ENCODE measurements at places on chromosomes 7 and 10.

- no peak for DNase-seq
These were observed 35.2 kb downstream of the GPAM start for GRCh38 chr10:112148331-112148730.

- no peak for DNase-seq
These were observed 292.1 kb downstream of the BAMBI start for GRCh38 chr10:28969413-28969812.

DNA sequence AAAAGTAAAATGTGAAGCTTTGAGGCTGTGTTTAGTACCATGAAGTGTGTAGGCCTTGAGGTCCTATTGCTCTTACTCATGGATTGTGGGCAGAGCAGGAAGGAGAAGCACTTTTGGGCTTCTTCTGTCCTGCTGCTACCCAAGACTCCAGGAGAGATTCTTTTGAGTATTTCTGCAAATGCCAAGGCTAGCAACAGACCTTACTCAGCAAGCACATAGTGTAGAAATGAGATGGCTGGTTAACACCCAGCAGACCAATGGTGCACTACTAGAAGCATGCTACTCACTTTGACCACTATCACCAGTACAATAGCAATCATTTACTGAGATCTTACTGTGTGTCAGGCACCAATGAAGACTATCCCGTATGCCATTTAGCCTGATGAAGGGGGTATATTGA, 3.2 kb downstream of the PLPP4 start:
- no peak for DNase-seq

DNA sequence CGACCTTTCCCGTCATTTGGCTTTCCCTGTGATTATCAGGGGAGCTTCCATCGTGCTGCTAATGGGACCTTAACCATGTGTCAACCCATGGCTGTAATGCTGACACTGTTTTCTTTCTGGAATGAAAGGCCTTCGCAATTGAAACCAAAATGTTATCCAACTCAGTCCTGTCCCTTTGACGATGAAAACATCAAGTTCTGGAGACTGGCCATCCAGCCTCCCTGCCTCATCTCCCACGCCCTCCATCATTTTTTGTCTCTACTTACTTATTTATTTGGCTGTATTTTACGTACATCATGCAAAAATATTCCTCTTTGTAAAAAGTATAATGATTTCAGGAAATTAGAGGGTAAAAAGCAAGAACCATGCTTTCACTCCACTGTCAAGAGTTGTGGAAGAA, 69.8 kb downstream of the EGFR start:
- DNase-seq, result no peak

- DNase-seq, result no peak
These were observed 222.5 kb upstream of the LRRN3 start for GRCh38 chr7:110868458-110868857.

GRCh38 chr7:108140671-108141070, 10.5 kb upstream of the LAMB4 start:
- no peak for DNase-seq

DNA sequence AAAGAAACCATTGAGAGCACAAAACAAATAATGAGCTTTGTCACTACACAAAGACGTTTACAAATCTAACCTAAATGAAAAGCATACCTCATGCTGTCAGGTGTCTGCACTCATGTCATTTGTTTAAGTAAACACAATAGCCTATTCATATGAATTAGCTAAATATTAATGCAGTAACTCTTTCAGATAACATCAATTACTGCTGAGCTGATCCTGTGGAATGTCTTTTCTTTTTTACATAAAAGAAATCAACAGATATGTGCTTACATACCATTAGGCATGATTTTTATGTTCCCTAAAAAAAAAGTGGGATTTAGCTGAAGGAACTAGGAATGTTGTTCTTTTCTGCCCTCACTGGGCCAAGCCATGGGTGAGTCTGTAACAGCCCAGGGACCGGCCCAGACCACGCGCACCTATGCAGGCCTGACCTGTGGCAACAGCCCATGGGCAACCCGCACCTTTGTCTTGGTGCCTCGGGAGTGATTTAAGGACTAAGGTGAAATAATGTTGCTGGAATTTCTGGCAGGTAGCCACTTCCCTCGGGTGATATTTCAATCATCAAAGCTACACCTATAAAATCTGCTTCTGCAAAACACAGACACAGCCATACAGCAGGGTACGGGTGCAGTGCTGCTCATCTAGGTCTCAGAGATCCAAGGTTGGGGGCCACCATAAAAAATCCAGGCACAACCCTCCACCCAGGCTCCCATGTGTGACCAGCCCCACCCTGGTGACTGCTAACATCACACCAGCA, 44.6 kb downstream of the FGFR2 start:
- no peak for DNase-seq

- no peak for DNase-seq
These were observed 34.4 kb downstream of the NRCAM start for GRCh38 chr7:108421720-108422331.

DNA sequence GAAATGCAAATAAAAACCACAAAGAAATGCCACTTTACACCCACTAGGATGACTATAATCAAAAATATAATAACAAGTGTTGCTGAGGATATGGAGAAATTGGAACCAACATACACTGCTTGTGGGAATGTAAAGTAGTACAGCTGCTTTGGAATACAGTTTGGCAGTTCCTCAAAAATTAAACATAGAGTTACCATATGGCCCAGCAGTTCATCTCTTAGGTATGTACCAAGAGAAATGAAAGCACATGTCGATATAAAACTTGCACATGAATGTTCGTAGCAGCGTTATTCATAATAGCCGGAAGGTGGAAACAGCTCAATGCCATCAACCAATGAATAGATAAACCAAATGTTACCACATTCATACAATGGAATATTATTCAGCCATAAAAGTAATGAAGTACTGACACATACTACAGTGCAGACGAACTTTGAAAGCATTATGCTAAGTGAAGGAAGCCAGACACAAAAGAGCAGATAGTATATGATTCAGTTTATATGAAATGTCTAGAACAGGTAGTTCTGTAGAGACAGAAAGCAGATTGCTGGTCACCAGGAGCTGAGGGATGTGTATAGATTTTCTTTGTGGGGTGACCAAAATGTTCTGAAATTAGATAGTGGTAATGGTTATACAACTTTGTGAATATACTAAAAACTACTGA, 12.4 kb downstream of the BCAP29 start:
- DNase-seq, result no peak

- DNase-seq, result no peak
These were observed 54.2 kb downstream of the DNAJC12 start for GRCh38 chr10:67783606-67784294.

DNA sequence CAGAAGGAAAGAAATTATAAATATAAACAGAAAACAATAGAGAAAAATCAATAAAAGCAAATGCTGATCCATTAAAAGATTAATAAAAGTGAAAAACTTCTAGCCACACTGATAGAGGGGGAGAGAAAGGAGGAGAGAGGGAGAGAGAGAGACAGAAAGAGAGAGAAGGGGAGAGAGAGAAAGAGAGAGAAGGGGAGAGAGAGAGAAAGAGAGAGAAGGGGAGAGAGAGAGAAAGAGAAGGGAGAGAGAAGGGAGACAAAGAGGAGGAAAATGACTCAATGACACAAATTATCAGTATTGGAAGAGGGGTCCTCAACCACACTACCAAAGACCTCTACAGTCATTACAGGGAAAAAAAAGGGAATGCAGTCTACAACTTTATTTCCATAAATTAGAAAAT, 94.4 kb upstream of the VIPR2 start:
- no peak for DNase-seq

DNA sequence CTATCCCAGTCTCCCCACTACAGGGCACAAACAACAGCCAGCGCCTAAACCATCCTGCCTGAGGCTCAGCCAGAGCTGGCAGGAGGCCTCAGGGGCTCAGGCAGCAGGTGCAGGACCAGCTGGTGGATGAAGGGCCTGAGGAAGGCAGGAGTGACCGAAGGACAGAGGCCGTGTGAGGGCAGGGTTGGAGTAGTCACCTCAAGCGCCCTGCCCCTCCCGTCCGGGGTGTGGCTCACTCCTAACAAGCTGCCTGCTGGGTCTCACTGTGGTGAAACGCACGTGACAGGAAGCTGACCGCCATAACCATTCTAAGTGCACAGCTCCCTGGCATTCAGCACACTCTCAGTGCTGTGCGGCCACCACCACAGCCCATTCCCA, 281.1 kb downstream of the ELFN1 start:
- DNase-seq, result no peak

DNA sequence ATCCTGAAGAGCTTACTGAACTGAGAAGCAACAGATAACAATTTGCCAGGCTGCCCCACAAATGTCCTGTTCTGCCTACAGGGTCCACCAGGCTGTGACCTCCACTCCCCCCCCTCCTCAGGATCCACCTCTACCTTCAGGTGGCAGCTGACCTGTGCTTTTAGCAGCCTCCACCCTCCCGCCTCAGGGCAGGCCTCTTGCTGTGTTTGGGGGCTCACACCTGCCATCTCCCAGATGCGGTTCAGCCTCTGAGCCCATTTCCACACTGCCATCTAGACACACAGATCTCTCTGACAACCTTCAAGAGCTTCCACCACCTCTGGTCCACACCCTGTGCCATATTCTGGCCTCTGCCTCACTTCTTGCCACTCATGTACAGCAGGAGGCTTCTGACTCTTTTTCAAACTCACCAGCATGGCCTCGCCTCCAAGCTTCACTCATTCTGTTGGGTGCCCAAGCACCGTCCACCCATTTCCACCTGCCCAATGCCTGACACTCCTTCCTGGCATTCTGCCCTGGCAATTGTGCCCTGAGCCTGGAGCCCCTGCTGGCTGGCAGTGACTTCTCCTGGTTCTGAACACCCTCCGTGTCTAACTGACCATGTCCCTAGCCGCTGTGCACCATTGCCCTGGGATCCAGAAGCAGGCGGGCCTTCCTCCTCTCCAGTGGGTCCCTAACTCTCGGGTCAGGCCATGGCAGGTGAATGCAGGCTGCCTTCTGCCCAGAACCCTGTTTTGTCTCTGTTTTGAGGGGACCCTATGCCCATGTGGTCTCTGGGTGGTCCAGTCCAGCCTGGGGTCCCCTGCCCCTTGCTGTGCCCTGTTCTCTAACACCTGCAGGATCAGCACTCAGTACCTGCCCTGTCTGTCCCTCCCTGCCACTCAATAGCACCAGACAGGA, 18.5 kb downstream of the TMEM72 start:
- no peak for DNase-seq

DNA sequence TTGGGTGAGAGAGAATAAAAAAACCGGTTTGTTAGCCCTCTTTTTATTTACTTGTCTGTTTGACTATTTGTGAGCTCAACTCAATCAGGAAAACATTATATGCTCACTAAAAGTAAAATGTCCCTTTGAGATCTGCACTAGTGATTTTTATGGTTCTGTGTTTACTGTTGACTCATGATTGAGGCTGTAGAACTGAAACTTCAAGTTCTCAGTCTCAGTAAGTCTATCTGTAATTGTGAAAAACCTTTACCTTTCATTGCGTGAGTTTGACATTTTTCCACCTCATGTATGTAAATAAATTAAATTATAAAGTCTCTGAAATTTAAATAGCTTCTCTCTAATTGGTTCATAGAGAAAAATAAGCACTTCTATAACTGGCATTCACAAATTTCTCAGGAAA, 17.0 kb upstream of the CASD1 start:
- DNase-seq, result no peak

- DNase-seq, result no peak
These were observed 203.7 kb upstream of the TCF7L2 start for GRCh38 chr10:112746329-112746728.

- DNase-seq, result no peak
These were observed 316 bp downstream of the RBM48 start for GRCh38 chr7:92528958-92529264.

GRCh38 chr10:75091146-75091545, 20.3 kb upstream of the SAMD8 start:
- no peak for DNase-seq

DNA sequence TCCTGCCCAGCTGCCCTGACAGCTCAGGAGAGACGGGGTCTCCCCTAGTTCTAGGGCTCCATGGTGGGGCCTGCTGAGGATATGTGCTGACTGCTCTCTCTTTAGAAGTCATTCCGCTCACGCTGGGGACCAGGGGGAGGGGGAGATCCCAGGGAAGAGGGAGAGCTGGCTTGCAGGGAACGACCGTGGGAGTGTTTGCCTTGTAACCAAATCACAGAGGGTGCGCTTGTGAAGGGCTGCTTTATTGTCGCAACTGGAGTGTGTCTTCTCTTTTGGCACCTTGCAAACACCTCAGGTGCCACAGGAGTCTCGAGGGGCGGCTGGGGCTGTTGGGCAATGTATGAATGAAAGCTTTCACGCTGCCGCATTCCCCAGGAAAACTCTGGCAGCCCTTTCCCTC, 531.3 kb upstream of the MKI67 start:
- no peak for DNase-seq

- no peak for DNase-seq
These were observed 3.7 kb upstream of the SPACDR start for GRCh38 chr7:100467638-100468373.

- no peak for DNase-seq
These were observed 228.8 kb downstream of the EXOC4 start for GRCh38 chr7:133481676-133482075.

DNA sequence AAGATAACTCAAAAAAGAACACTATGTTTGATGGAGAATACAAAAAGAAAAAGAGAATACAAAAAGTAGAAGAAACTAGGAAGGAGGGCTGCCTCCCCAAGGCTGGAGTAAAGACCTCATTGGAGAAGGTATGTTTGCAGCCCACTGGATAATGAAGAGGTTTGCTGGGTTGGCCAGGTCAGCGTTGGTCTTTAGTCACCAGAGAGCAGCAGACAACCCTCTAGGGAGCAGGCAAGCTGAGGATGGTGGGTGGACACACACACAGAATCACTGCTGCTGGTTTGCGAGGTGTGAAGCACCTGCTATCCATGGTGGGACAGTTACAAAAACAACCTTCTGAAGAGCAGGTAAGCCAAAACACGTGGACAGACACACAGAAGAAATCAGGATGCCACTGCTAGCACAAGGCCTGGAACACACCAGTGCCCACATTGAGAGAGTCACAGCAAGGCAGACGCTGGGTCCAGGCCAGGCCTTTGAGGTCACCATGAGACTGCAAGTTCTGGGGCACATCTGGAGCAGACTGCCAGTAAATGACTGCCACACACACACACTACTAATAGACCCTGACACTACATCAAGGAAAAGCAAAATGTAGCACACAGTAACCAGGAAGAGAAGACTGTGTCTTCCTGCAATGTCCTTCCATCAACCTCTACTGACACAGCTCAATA, 43.0 kb downstream of the MTERF1 start:
- DNase-seq, result no peak

DNA sequence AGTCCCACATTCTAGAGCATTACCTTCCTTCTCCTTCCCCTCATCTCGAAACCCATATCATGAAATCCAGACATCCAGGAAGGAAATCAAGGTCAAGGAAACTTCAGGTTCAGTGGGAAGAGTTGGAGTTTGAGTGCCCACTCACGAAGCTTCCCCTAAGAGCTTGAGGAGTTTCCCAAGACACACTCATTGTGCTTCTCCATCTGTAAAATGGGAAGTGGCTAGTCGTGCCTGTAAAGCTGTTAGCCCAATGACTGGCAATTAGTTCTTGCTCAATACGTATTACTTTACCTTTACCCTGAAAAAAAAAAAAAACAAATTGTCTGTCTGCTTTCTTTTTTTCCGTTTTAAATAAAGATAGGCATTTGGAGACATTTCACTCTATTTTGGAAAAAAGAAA, 42.3 kb downstream of the GPAM start:
- no peak for DNase-seq

- DNase-seq, result no peak
These were observed 60.4 kb downstream of the INPP5F start for GRCh38 chr10:119786117-119786769.

- DNase-seq, result no peak
These were observed 179.5 kb downstream of the ZWINT start for GRCh38 chr10:56181607-56182006.

Measured in activated CD4-positive, alpha-beta T cell treated with anti-CD3 and anti-CD28 coated beads for 1 hour (primary cell).